ENCODE measurements at places on chromosomes 1 and 21.

GRCh38 chr21:42524341-42525028 lies 10.8 kb downstream of the SLC37A1 start:
- DNase-seq, result peak; percentile 43

DNA sequence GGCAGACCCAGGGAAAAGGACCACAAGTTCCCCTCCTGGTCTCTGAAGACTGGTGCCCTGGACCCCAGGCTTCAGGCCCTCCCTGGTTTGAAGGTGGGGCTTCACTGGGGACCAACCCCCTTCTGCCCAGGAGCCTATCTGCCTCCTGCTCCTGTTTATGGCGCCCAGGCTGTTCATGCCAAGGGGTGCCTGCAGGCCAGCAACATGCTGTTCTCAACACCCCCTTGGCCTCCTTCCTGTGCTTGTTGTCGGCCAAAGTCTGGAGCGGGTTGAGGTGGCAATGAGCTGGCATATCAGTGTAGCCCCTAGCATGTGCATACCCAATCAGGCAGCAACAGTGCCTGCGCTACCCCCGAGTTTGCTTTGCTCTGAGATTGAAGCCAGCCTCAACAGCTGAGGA lies 46.3 kb downstream of the ATP6V1G3 start:
- DNase-seq, result no peak

DNA sequence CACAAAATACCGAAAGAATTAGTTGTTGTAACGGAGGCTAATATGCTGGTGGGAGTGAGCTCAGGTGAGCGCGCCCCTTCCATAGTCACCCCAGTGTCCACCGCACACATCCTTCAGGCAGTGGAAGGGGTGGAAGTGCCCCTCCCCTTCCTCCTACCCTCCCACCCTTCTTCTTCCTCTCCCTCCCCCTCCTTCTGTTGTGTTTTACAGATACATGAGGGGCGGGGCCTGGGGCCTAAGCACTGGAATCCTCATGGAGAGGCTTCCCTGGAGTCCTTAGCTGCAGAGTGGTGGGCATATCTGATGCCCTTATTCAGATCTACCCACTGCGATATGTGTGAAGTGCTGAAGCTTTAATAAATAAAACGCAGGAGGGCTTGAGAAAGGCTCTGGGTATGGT lies 10.3 kb upstream of the ADARB1 start:
- DNase-seq, result no peak

DNA sequence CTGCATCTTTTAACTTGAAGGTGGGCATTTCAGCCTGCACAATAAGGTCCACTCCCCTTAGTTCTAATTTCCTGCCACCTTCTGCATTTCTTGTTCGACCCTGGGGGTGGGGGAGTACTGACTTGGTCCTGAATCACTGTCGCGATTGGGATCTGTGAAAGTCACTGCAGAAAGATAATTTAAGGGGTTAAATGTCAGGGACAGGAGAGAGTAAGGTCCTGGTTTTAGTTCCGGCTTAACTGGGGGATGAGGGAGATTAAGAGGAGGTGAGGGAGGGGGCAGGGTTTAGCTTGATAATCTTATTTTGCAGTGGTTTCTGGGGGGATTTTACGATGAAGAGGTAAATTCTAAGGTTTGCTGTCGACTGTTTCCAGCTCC lies 128.1 kb downstream of the MRPS6 start:
- no peak for DNase-seq

DNA sequence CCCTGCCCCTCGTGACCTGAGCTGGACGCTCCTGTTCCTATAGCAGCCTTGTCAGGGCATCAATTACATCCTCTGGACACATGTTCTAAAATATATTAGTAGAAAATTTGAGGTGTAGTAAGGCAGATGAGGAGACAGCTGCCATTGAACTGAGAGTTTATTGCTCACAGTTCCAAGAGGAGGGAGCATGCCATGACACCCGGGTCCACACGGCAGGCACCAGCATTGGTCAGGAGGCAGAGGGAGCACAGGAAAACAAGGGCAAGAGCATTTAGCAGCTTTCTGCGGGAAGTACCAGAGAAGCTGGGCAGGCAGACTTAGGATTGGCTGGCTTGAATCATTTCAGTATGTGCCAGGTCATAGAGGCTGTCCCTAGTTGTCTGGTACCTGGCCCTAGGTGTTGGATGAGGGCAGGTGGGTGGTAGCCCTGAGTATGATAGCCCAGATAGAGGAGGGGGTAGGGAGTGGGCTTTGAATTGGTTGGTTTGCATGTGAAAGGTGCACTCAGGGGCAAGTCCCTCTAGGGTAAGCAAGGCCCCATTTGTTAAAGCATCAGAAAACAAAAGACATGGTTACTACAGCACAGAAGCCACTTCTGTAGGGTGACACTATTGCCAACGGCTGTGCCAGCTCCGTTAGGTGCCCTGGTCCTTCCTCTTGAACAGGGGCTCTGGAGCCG lies 223.6 kb upstream of the RAB4A start:
- DNase-seq, result no peak

Measured in CD4-positive, alpha-beta T cell treated with Interleukin-2 at 100 ng/mL for 4 hours (primary cell).